ENCODE measurements at places on chromosomes 4 and X.

- no peak for DNase-seq
Observed at GRCh38 chrX:115372152-115372551, 82.6 kb downstream of the LUZP4 start.

GRCh38 chrX:41514179-41514578, 67.0 kb downstream of the NYX start:
- DNase-seq, result no peak

DNA sequence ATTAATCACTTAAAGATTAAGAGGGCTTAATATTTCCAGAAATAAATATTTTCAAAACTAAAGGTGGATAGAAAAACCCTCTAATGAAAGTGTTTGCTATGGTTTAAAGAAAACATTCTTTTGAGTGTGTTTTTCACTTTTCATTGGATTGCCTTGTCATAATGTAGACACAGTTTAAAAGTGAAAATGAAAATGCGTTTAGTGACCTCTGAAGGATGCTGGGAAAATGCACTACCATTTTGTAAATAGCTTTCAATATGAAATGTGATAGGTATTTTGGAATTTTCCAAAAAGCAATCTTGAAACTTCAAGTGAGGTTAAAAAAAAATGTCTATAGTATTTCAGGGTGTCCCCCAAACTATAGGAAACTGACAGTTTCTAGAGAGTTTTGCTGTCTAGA, 642.2 kb downstream of the C4orf33 start:
- no peak for DNase-seq

DNA sequence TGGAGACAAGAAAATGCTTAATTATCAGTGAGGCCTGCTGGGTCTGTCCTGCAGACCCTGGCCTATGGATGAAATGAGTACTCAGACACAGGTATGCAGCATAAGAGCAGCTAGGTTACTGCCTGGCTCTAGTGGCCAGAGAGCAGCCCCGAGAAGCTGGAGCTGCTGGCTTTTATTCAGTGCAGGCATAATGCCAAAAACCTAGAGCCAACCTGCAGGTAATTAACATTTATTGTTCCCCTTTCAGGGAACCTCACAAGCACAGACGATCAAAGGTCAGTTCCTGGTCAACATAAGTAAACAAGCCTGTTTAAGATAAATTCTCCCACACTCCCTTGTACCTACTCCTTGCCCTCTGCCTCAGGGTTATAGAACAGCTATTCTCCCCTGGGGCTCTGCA, 13.3 kb downstream of the IDS start:
- DNase-seq, result no peak

GRCh38 chr4:65968831-65969558, 298.7 kb upstream of the EPHA5 start:
- no peak for DNase-seq

Measured in GM13977 (cell line).